ENCODE measurements at places on chromosomes 7 and 10.

DNA sequence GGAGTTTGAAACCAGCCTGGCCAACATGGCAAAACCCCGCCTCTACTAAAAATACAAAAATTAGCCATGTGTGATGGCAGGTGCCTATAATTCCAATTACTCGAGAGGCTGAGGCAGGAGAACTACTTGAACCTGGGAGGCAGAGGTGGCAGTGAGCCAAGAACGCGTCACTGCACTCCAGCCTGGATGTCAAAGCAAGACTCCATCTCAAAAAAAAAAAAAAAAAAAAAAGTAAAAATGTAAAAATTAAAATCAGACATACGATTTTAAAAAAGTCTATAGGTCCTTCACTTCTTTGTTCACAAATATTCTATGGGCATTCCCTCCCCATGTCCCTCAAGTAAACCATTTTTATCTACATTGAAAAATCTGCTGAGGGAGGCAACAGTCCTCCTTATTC, 34.9 kb upstream of the TLL2 start:
- DNase-seq = no peak

DNA sequence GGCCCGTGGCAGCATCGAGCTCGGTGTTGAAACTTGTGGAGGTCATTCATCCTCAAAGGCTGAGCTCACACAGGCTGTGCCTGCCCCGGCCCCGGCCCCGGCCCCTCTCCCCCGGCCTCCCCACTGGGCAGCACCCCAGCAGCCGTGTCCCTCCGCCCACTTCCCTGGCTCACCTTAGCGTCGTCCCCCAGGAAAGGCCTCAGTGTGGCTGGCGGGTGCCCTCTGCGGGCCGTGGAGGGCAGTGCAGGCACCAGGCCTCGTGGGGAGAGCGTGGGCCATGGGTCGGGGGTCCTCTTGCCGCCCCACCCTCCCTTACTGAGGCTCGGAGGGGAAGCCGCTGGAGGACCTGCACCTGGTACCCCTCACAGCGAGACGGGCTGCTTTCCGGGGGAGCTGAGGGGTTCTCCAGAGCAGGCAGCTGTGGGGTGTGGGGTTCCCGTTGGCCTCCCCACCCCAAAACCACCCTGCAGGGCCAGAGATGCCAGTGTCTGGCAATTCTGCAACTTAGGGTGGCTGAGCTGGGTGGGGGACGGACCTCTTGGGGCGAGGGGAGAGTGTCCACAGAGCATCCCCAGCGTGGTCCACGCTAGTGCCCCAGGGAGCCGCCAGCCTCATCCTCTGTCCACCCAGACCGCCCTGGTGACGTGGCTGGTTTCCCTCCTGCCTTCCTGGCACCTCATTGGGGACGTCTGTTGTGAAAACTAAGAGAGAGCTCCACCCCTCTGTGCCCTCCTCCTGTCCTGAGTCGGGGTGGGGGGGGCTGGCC, 44.2 kb upstream of the DPYSL4 start:
- peak; percentile 84 for DNase-seq

GRCh38 chr10:101380353-101381017, 26.5 kb downstream of the BTRC start:
- no peak for DNase-seq

GRCh38 chr10:15482156-15482555, 111.1 kb upstream of the FAM171A1 start:
- no peak for DNase-seq

GRCh38 chr10:36183056-36183455, 541.0 kb upstream of the FZD8 start:
- DNase-seq = no peak

GRCh38 chr7:154869436-154869835, 133.5 kb downstream of the PAXIP1 start:
- DNase-seq = no peak

DNA sequence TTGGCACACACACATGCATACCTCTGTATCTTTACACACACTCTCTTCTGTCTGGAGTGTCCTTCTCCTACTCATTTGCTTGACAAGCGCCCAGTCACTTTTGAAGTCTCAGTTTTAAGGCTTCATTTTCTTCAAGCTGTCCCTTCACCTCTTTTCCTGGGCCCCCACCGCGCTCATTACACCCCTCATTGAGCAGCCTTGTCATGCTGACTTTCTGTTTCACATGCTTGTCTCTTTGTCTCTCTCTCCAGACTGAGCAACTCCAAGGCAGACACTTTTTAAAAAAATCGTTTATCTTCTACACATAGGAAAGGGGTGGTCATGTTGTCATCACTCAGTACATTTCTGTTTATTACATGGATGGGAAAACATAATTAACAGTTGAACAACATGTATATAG, 225.2 kb upstream of the FZD1 start:
- no peak for DNase-seq

DNA sequence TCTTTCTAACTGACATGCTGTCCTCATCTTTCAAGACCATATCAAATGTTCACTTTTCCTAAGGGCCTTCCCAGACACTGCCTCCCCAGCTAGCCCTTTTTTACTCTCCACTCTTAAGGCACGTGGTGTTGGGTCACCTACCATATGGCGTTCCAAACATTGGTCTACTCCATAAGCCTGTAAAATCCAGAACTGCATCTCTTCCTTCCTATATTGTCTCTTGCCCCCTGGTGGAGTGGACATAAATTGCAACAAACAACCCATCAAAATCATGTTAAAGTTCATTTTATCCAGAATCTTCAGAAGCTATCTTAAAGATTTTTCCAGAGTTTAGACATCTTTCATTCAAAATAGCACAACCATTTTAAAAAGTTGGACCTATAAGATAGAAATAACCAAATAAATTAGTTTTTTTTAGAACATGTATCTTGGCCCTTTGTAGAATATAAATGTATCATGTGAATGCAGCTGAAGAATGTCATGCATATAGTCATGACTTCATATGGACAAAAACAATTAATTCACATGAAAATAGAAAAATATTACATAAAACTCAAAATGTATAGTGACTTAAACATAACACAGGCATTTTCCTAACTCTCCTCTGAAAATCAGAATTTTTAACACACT, 180.6 kb upstream of the CHRM2 start:
- peak; percentile 41 for DNase-seq

- peak; percentile 11 for DNase-seq
These were observed 137.5 kb downstream of the PARD3 start for GRCh38 chr10:34677591-34677990.

DNA sequence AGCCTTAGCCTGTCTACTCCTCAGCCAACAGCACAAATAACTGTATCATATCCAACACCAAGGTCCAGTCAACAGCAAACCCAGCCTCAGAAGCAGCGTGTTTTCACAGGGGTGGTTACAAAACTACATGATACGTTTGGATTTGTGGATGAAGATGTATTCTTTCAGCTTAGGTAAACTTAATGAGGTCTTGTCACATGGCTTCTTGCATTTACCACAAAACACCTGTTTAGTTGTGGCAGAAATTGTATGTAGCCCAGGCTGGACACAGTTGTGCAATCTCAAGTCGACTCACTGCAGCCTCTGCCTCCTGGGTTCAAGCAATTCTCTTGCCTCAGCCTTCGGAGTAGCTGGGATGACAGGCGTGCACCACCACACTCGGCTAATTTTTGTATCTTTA, 21.4 kb downstream of the CCAR1 start:
- no peak for DNase-seq

DNA sequence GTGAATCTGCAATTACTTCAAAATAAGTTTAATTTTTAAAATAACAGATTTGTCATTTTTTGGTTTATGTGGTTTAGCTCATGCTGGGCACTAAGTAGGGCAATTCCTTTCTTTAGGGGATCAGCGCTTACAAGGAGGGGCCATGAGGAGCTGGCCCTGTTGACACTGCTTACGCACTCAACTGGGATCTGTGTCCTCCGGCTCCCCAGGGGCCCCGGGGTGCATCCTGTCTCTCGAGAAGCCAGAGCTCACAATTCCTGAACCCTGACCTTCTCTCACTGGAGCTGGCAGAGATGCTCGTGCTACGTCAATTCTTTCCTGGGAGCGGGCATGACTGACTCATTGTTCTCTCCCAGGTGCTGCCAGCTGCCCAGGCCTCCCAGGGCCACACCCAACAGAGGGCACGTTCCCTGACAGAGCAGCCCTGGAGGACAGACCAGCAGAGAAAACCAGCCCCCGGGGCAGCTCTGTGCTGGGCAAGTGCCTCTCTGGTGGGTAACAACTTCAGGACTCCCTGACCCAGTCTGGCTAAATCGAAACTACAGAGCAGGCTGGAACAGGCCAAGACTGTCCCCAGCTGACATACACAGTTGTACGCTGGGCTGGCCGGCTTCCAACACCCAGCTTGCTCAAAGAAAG, 36.8 kb downstream of the CTBP2 start:
- no peak for DNase-seq

GRCh38 chr10:119755446-119755845, 29.6 kb downstream of the INPP5F start:
- DNase-seq = no peak

DNA sequence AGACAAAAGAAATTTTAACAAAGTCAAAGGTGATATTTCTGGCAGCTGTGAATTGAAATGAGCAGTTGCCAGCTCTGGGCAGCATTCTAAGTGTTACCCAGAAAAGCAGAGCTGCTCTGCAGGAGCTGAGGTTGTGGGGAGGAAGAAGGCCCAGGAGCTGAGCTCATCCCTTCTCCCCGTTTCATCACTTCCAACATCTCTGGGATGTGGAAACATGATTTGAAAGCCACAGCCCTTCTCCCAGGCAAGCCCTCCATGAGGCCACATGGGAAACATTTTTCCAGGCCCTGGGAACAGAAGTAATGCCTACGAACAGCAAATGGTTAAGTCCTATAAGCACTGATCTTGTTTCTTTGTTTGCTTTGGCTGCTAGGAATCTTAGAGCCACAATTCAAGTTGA, 10.9 kb upstream of the DMBT1 start:
- DNase-seq = no peak

DNA sequence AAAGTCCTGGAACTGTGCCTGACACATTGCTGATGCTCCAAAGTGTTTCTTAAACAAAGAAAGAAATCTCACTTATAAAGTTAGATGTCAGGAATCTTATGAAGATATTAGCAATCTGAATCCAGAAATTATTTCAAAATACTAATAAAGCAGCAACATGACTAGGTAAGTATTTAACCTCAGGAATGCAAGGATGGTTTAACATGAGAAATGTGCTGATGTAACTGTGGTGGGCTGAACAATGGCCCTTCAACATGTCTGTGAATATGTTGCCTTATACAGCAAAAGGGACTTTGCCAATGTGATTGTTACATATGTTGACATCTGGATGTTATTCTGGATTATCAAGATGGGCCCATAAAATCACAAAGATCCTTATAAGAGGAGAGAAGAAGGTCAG, 87.1 kb downstream of the TEX36 start:
- no peak for DNase-seq

DNA sequence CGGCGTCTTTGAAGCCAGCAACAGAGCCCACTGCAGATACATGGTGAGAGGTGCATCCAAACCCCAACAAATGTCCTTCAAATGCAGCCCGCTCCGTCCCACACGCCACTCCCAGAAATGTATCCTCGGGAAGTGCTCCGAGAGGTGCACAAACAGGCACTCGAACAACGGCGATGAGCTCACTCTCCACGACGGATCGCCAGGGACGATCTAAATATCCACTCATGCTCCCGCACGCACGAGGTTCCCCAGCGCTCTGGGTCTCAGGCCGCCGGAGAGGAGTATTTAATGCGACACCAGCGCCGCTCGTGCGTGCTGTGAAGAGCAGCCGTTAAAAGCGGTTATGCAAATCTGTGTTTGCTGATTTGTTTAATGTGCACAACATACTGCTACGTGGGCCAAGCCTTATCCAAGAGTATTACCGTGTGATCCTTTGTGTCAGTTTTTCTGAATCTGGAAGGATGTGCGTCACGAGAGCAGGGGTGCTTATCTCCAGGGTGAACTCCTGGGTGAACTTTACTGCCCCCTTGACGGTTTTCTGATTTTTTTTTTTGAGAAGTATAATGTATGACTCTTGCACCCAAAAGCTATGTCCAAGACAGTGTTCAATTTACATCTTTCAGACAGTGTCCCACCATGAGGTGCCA, 48.5 kb upstream of the PPP2R2D start:
- no peak for DNase-seq

- DNase-seq = no peak
These were observed 285.5 kb downstream of the TCF7L2 start for GRCh38 chr10:113235508-113235907.

DNA sequence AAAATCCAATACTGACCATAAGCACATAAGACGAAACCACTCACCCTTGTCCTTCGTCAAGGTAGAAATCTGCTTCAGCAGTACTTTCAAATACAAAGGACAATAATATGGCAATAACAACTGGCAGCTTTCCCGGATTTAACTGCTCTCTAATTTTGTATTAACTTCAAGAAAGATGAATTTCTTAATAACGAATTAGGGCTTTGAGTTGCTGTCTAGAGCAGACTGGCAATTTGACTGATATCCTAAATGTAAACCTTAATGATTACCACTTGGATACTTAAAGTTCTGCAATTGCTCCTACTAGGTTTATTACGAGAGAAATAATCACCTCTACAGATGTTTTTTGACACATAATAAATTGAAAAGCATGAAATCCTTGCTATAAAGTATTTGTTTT, 418.7 kb downstream of the MAGI2 start:
- no peak for DNase-seq

- DNase-seq = peak; percentile 52
These were observed 41.8 kb downstream of the BLNK start for GRCh38 chr10:96229568-96230030.

- no peak for DNase-seq
These were observed 403.1 kb upstream of the SEMA3C start for GRCh38 chr7:81321949-81322348.

DNA sequence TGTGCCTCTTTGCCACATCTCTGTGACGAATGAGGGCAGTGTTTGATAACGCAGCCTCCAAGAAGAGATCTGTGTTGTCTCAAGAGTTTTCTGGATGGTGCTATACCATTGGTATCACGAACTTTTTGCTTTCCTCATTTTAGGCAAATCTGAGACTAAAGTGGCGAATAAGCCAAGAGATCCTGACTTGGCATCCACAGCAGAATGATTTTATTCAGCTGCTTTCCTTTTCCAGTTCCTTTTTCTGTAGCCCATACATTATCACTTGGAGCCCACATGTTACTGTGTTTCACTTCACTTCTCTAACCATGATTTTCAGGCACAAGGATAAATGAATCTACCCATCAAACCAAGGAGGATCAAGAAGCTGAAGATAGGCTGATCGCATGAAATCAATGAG, 177.9 kb upstream of the PTN start:
- no peak for DNase-seq

DNA sequence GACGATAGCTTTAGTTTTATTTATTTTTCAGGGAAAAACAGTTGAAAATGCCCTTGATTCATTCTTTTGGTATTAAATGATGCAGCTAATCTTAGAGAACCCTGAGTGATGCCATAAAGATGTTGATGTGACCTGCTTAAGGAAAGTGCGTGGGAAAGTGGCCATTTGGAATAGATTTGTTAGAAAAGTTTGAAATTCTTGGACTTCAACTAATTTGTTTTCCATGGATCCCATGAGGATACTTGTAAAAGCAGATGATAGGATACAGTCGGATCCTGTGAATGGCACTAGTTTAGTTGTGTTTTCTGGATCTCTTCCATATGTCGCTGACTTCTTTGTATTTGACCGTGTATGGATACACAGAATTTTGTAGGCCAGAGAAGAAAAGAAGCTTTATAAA, 69.0 kb downstream of the SEPTIN7 start:
- DNase-seq = no peak

All from SK-N-DZ (cell line).